DMS 273 treated with DMSO at 0.1 percent for 48 hours (cell line): ENCODE measurements at places on chromosomes 7 and 10.

DNA sequence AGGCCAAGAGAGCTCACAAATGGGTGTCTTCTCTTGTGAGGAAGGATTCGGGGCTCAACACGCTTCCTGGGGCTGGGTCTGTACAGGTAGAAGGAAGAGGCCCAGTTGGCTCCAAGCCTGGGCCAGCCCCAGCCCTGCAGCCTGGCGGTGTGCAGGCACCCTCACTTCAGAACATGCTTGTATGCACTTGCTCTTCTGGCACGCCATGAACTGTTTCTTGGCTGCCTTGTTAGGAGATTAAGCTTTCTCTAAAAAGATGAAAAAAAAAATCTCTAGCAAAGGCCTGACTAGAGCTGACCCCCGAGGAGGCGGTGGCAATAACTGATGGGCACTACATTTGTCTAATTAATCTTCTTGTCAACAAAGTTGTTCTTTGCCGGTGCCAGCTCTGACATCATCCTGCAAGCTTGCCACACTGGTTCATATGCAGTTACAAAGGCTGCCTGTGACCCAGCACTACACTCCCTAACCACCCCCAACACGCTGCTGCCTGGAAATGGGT lies 94.7 kb downstream of the WDR11 start:
- DNase-seq: peak; percentile 36

- DNase-seq: no peak
Observed at GRCh38 chr10:118670472-118671124, 75.2 kb upstream of the PRLHR start.

GRCh38 chr7:101838837-101839483 lies 21.5 kb downstream of the CUX1 start:
- no peak for DNase-seq

DNA sequence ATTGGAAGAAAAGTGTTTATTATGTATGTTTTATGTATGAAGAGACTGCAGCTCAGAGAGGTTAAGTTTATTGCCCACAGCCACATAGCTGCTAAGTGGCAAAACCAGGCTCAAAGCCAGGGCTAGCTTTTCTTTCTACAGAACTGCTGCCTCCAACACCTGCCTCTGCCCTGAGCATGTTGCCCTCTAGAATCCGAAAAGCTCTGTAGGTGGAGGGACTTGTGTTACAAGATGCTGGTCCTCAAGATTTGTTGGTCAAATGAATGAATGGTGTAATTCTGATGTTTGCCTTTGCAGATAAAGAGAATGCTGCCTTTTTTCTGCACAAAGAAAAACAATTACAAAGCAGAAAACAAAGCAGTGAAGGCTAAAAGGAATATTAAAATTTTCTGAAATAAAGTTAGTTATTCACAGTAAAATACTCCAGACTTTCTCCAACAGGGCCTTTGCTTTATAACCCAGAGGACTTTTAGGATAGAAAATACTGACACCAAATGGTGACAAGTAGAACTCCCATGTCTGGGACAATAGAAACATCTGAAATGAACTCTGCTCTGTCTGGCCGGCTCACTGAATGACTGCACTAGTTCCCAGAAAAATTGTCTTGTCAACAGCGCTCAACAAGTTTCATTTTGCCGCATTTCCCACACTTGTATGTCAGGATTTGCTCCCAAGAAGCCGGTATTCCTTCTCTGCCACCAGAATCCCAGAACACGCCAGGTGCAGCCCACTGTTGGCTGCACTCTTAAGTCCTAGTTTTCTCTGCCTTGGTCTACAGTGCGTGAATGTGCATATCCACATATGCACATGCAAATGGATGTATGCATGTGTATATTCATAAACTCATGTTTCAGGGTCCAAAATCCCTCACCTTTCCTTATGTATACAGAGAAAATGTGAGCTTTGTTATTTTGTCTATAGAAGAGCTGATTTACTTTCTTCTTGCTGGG lies 11.0 kb upstream of the DNTT start:
- no peak for DNase-seq

GRCh38 chr10:44906486-44906885 lies 4.7 kb upstream of the TMEM72 start:
- no peak for DNase-seq

DNA sequence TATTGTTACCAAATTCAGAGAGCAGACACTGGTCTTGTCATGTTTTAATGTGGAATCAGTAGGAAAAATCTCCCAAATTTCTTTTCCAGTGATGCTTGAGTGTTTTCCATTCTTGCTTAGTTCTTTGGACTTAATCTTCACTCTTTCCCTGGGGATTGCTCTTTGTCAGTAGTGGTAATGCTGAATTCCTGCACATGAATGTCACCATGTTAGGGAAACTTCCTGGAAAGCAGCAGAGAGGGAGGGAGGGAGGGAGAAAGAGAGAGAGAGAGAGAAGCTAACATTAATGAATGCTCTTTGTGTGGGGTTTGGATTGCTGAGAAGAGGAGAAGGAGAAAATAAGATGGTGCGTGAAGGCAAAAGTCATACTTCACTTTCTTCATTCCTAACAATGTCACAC lies 295.3 kb upstream of the COBL start:
- DNase-seq: no peak

DNA sequence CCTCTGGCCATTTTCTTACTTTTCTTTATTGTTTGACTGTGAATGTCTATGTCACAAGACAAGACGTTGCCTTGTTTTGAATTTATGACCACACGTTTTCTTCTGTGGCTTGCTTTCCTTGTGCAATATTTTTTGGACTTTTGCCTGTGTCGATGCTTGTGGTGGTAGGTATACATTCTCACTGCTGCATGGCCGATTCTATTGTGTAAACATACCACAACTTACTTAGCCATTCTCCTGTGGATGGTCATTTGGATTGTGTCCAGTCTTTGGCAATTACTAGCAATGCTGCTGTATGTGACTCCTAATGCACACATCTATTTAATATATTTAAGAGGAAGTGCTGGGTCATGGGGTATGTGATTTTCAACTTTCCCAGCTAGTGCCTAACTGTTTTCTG lies 18.0 kb upstream of the DLG5 start:
- DNase-seq: no peak

GRCh38 chr7:42617071-42617765 lies 294.7 kb downstream of the C7orf25 start:
- DNase-seq: no peak

GRCh38 chr7:5580714-5581395 lies 157.2 kb upstream of the TNRC18 start:
- DNase-seq: peak; percentile 31

- DNase-seq: no peak
Observed at GRCh38 chr7:2299870-2300512, 14.2 kb downstream of the SNX8 start.

- DNase-seq: no peak
Observed at GRCh38 chr7:111676167-111676566, 113.9 kb upstream of the IMMP2L start.

DNA sequence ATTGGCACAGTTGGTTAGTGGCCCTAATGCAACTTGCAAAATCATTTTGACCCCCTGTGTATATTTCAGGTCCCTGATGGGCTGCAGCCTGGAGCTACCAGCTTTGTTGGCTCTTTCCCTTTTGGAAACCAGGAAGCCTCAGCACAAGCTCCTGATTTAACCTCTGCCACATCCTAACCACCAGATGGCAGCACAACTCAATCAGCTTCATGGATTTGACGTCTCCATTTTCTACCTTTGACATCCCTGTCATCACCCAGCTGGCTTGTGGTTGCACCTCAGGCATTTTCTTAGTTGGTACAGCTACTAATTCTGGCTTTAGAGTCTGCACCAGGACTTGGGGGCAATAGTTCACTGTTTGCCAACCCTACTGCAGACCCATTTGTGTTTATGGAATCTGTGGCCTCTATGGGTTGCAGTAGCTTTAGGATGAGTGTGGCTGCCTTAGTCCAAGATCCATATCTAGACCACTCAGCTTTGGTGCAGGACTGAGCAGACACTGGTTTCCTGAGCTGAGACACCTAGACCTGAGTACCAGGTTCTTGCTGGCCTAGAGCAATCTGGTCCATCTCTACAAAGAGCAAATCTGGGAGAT lies 456.2 kb downstream of the REEP3 start:
- peak; percentile 5 for DNase-seq

GRCh38 chr7:100483722-100484672 lies at the start of gene NYAP1:
Gene NYAP1, plus strand, starts transcription at chr7:100483927. Its CDS starts 1,385 bp downstream, at chr7:100485312.
- DNase-seq: peak; percentile 11

DNA sequence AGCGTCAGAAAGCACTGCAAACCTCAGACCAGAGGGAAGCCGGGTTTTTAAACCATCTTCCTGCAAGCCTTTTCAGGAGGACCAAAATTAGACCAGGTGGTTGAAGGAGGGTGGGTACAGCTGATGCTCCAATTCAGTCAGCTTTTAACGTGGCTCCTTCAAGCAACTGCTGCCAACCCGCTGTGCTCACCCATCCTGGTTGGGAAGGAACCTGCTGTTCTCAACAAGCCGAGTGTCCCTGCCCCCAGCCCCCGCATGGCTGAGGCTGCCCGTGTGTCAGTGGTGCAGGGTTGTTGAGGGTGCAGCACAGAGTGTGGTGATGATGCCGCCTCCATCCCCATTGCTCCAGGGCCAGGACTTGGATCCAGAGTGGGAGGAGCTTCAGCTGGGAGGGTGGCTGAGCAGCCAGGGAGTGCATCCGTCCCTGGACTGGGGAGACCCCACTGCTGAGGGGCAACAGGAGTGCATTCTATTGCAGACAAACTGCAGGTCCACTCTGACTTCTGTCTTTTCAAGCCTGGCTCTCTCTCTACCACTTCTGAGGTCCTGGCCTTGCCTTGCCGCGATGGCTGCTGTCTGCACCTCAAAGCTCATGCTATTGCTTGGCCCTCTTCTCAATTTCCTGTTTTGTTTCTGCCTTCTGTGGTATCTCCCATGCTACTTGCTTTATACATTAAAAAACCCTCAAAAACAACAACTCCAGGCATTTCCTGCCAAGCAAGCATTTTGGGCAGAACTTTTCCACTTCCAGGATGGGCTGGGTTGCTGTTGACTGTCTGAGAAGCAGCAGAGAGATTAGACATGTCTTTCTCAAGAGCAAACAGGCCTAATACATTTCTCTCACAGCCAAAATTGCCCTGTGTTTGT lies 134.7 kb downstream of the DNAJB6 start:
- DNase-seq: no peak

GRCh38 chr7:454356-455109 lies 65.1 kb downstream of the PDGFA start:
- no peak for DNase-seq

- DNase-seq: no peak
Observed at GRCh38 chr7:13032084-13032483, 344.7 kb downstream of the ARL4A start.

- no peak for DNase-seq
Observed at GRCh38 chr10:6580279-6581029, 378 bp upstream of the PRKCQ start.

DNA sequence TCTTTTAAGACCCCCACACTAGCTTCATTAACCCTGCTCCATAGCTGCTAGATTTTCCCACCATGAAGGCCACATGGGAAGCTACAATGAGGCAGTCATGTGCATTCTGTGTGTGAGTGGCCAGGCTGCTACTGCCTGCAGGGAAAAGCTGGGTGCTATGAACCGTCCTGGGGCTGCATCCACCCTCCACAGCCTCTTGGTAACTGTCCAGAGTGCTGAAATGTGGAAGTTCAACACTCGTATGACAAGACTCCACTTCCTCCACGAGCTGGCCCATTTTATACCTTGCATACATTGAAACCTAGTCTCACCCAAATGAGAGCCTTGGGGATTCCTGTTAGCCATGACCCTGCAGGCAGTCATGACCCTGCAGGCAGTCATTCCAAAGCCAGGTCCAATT lies 59.4 kb downstream of the CUZD1 start:
- DNase-seq: no peak

DNA sequence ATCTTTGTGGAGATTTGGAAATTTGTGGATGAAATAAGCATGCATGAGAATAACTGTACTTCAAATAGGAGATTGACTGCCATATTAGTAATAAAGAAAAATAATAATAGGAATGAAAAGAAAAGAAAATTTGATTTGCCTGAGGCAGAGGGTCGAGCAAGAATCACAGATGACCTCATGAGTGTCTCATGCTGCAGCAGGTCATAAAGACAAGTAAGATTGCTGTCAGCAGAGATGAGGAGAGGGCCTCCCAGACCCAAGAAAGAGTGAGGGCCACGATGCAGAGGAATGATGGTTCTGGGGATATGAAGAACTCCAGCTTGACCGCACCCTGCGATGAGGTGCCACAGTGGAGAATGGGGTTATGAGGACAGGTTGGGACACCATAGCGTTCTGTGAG lies 39.2 kb downstream of the TOMM7 start:
- DNase-seq: no peak

DNA sequence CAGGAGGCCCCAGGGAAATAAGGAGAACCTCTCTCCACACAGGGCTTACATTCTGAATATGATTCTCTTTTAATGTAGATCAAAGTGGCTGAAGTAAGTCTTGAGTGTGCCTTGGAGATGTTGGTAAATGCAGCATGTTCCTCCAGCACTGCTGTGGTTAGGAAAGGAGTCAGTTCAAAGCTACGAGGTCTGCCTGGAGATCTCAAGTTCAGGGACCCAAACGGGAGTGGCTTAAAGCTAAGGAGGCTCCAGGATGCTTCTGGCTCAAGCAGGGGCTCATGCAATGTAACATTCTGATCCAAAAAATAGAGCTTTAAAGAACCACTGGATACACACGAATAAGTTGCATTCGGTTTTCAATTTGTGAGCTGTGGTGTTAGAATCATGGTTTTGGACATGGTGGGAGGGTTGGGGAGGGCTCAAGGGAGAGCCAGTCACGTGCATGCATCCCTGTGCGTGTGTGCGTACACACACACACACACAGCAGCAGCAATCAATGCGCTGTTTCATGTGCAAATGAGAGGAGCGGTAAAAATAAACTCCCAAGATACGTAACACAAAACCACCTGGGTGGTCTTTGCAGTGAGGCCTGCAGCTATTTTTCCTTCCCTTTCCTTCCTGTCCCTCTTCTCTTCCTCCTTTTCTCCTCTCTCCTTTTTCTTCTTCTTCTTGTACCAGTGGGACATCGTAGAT lies 70.5 kb downstream of the AOAH start:
- no peak for DNase-seq

GRCh38 chr10:13784067-13784466 lies 197.3 kb downstream of the PRPF18 start:
- DNase-seq: no peak

GRCh38 chr7:93476491-93477344 lies 97.8 kb downstream of the CALCR start:
- DNase-seq: no peak

GRCh38 chr10:103855424-103855823 lies at the start of gene SH3PXD2A:
Gene SH3PXD2A, minus strand, starts transcription at chr10:103855576. Its CDS starts 310 bp downstream, at chr10:103855266.
- no peak for DNase-seq

DNA sequence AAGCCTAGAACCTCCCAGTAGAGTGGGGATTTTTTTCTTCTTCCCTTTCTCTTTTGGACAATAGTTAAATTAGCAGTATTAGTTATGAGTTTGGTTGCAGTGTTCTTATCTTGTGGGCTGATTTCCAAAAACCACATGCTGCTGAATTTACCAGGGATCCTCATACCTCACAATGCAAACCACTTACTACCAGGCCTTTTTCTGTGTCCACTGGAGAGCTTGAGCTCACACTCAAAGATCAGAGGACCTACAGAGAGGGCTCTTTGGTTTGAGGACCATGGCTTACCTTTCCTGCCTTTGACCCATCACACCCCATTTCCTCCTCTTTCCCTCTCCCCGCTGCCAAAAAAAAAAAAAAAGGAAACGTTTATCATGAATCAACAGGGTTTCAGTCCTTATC lies 5.4 kb downstream of the OPN1SW start:
- no peak for DNase-seq
